Activated B cell treated with CpG ODN at 0.5 μM for 24 hours (primary cell): ENCODE measurements at places on chromosomes 1 and 21.

GRCh38 chr1:28313702-28314546 lies 14.9 kb upstream of the MED18 start:
- no peak overlapping the region for H3K27ac ChIP-seq
- no peak for DNase-seq
- no peaks in the 10 kb centered on the region for H3K36me3 ChIP-seq
- no peaks in the 10 kb centered on the region for H3K4me1 ChIP-seq
- peaks cover 3% of the 10 kb centered on the region for H3K27me3 ChIP-seq

DNA sequence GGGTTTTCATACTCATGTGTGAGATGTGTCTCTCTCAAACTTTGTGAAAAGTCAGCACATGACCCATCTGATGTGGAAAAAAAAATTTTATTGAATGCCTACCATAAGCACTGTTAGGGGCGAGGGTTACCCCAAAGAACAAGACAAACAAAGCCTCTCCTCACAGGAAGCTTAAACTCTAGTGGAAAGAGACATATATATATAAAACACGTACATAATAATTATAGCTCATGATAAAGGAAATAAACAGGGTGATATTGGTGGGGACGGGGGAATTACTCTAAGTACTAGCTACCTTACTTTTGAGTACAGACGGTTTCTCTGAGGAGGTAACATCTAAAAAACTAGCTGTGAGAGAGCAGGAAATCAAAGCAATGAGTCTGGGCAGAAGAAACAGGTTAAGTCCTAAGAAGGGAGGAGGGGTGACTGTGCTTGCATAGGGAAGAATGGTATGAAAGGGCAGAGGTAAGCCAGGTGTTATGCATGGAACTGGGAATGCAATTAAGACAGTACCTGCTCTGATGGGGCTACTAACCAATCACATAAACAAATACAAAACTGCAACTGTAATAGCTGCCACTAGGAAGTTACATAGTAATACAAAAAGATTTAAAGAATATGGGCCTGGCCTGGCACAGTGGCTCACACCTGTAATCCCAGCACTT lies 4.5 kb downstream of the LIN9 start:
- H3K4me3 ChIP-seq, result no peak overlapping the region
- peaks cover 9% of the 10 kb centered on the region for H3K4me1 ChIP-seq
- no peak for DNase-seq

GRCh38 chr1:226903819-226904716 lies 33.7 kb downstream of the PSEN2 start:
- no peak overlapping the region for H3K4me3 ChIP-seq
- no peak overlapping the region for H3K27ac ChIP-seq
- H3K27me3 ChIP-seq, result no peaks in the 10 kb centered on the region
- H3K36me3 ChIP-seq, result peaks cover 11% of the 10 kb centered on the region
- no peaks in the 10 kb centered on the region for H3K4me1 ChIP-seq
- DNase-seq, result no peak

- no peaks in the 10 kb centered on the region for H3K27me3 ChIP-seq
- DNase-seq, result no peak
- peaks cover 6% of the 10 kb centered on the region for H3K4me1 ChIP-seq
- peaks cover 92% of the 10 kb centered on the region for H3K36me3 ChIP-seq
- H3K27ac ChIP-seq, result no peak overlapping the region
- no peak overlapping the region for H3K4me3 ChIP-seq
Observed at GRCh38 chr21:44854391-44854663, 19.2 kb downstream of the PTTG1IP start.

DNA sequence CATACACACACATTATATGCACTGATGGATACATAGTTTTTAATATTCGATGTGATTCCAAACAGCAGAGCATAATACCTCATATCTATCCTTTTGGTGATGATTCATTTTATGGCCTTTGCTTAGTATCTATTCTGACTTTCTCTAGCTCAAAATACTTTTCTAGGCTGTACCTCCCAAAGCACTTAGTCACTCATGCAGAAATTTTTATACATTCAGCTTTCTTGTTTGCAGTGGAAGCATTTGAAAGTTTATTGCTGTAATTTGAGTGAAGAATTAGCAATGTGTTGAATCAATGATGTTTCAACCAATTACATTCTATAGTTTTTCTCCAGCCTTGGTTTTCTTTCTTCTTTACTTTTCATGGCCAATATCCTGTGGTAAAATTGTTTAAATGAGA lies 66.7 kb downstream of the LBR start:
- no peak overlapping the region for H3K4me3 ChIP-seq
- no peak for DNase-seq
- H3K27me3 ChIP-seq, result peaks cover 6% of the 10 kb centered on the region

DNA sequence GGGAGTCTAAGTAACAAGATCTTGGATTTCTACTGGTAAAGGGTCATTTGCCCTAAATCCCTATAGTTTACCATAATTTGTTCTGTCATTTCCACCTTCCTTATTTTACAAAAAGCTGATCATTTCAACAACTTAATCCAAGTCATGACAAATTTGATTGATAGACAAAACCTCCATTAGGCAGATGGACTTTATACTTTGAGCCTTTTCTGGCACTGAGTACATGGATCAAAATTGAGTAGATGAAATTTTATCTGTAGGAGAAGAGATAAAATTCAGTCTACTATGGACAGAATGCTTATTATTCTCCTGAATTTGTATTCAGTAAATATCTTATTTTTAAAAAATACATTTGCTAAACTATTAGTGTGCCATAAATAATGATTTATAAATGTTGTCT lies 62.6 kb upstream of the NRIP1 start:
- H3K27me3 ChIP-seq, result no peaks in the 10 kb centered on the region
- peaks cover 20% of the 10 kb centered on the region for H3K4me1 ChIP-seq
- no peaks in the 10 kb centered on the region for H3K36me3 ChIP-seq
- H3K4me3 ChIP-seq, result no peak overlapping the region
- no peak for DNase-seq
- no peak overlapping the region for H3K27ac ChIP-seq

- no peaks in the 10 kb centered on the region for H3K36me3 ChIP-seq
- no peaks in the 10 kb centered on the region for H3K27me3 ChIP-seq
- H3K27ac ChIP-seq, result no peak overlapping the region
- H3K4me3 ChIP-seq, result no peak overlapping the region
- no peaks in the 10 kb centered on the region for H3K4me1 ChIP-seq
- no peak for DNase-seq
Observed at GRCh38 chr21:32143241-32143939, 135.5 kb downstream of the MIS18A start.

DNA sequence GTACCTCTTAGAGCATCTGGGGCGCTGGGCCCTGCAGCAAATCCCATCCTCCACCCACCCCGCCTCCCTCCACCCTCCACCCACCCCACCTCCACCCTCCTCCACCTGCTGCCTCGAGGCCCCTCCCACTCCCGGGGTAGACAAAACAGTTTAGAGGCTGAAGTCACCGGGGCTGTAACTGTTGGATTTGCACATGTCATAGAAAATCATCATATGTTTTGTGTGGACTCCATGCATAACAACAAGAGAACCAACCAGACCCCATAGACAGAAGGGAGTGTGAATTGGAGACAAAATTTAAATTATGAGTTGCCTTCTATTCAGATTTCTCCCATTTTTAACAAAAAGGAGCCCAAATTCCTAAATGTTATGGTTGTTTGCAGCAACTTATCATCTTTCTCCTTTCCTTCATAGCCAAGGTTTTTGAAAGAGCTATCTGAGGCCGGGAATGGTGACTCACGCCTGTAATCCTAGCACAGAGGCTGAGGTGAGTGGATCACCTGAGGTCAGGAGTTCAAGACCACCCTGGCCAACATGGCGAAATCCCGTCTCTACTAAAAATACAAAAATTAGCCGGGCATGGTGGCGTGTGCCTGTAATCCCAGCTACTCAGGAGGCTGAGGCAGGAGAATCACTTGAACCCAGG lies 28.2 kb upstream of the LGALS8 start:
- H3K4me3 ChIP-seq, result no peak overlapping the region
- no peak overlapping the region for H3K27ac ChIP-seq
- DNase-seq, result no peak
- H3K36me3 ChIP-seq, result no peaks in the 10 kb centered on the region
- peaks cover 32% of the 10 kb centered on the region for H3K27me3 ChIP-seq

DNA sequence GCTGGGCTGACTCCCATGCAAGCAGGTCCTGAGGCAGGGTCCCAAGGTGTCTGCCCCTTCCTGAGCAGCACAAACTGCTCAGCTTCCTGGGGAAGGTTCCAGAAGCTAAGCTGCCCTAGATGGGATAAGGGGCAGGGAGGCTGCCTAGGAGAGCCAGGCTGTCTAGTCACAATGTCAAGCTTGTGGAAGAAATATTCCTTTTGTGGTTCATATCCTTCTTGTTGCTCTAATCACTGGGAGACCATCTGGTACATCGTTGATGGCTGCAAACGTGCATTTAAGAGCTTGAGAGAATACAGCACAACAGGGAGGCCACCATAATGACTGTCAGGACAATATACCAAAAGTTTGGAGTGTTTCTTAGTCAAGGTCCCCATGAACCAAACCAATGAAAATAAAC lies 67.4 kb downstream of the SLC16A1 start:
- no peak overlapping the region for H3K4me3 ChIP-seq
- no peaks in the 10 kb centered on the region for H3K36me3 ChIP-seq
- H3K27ac ChIP-seq, result no peak overlapping the region
- no peak for DNase-seq

- no peak overlapping the region for H3K27ac ChIP-seq
- H3K4me3 ChIP-seq, result no peak overlapping the region
- H3K27me3 ChIP-seq, result peaks cover 16% of the 10 kb centered on the region
- no peak for DNase-seq
- H3K4me1 ChIP-seq, result peaks cover 8% of the 10 kb centered on the region
- no peaks in the 10 kb centered on the region for H3K36me3 ChIP-seq
Observed at GRCh38 chr1:180921891-180922630, 9.4 kb downstream of the KIAA1614 start.

- H3K27me3 ChIP-seq, result no peaks in the 10 kb centered on the region
- DNase-seq, result no peak
- no peaks in the 10 kb centered on the region for H3K4me1 ChIP-seq
- H3K4me3 ChIP-seq, result no peak overlapping the region
- H3K36me3 ChIP-seq, result no peaks in the 10 kb centered on the region
Observed at GRCh38 chr1:239744851-239745250, 346.8 kb upstream of the FMN2 start.

GRCh38 chr1:111501645-111502044 lies 1.8 kb downstream of the ADORA3 start:
- H3K4me3 ChIP-seq, result no peak overlapping the region
- H3K4me1 ChIP-seq, result peaks cover 56% of the 10 kb centered on the region
- no peaks in the 10 kb centered on the region for H3K27me3 ChIP-seq
- DNase-seq, result no peak
- H3K36me3 ChIP-seq, result no peaks in the 10 kb centered on the region

DNA sequence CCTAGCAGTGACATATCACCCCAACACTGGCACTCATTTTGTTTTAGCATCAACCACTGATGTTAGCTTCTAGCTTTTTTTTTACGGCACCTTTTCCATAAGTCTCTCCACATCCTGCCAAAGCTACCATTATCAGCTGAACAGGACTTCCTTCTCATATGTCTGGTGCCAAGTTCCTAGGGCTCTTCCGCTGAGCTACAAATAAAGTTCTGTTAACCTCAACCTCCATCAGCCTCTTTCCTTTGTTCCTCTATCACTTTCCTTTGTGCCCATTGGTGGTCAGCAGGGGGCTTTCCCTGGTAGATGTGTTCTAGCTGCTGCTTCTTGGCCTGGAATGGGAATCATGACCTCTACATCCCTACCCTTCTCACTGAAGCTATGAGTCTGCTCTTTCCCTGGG lies 163.8 kb downstream of the FAF1 start:
- peaks cover 8% of the 10 kb centered on the region for H3K4me1 ChIP-seq
- no peaks in the 10 kb centered on the region for H3K27me3 ChIP-seq
- H3K4me3 ChIP-seq, result no peak overlapping the region
- H3K36me3 ChIP-seq, result peaks cover 12% of the 10 kb centered on the region
- DNase-seq, result no peak
- no peak overlapping the region for H3K27ac ChIP-seq

DNA sequence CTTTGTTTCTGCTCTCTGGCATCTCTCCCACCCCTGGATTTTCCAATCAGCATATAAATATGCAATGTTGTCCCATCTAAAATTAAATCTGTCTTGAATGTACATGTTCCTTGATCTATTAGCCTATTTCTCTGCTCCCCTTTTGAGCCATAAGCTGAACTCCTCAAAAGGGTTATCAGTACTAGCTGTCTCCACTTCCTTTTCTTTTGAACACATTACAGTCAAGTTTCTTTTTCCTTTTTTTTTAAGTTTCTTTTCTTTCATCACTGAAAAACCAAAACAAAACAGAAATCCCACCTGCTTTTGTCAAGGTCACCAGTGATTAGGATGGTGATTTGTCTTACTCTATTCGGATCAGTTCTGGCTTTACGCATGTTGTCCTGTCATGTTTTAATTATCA lies 29.3 kb downstream of the XCL2 start:
- H3K27ac ChIP-seq, result no peak overlapping the region
- H3K27me3 ChIP-seq, result peaks cover 4% of the 10 kb centered on the region
- DNase-seq, result no peak

- H3K36me3 ChIP-seq, result peaks cover 3% of the 10 kb centered on the region
- no peak overlapping the region for H3K27ac ChIP-seq
- no peak overlapping the region for H3K4me3 ChIP-seq
- DNase-seq, result no peak
Observed at GRCh38 chr1:203408486-203409481, 57.9 kb upstream of the FMOD start.
